T-cell (primary cell): ENCODE measurements at places on chromosomes 12 and 14. TPM values are rescaled to one million over a fixed set of nuclear protein-coding genes. Genes with fewer than 3 reads are reported as not detected.

PHLDA1 gene
- 6.3 TPM for total RNA-seq

FLVCR2 gene
- 4.3 TPM for total RNA-seq

GALNT8 gene
- 2.9 TPM for total RNA-seq

DNA sequence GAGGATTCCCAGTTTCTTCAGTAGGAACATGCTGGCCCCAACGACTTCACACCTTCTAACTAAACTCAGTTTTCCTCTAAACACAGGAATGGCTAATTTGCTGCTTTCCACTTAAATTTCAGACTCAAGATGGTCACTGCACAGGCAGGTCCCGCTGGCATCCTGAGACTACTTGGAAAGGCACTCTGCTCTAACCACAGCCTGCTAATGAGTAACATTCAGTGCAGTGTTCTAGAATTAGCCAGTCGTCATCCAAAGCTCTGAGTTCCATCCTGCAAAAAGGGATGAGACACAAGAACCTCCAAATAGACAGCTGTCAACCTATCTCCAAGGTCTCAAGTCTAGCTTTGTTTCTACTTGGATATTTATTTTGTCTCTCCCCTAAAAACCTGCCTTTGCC is 6.0 kb downstream of the CCDC92 start:
- no peak for DNase-seq

GRCh38 chr12:94231709-94232108 is 83.3 kb downstream of the PLXNC1 start:
- no peak for DNase-seq

DNA sequence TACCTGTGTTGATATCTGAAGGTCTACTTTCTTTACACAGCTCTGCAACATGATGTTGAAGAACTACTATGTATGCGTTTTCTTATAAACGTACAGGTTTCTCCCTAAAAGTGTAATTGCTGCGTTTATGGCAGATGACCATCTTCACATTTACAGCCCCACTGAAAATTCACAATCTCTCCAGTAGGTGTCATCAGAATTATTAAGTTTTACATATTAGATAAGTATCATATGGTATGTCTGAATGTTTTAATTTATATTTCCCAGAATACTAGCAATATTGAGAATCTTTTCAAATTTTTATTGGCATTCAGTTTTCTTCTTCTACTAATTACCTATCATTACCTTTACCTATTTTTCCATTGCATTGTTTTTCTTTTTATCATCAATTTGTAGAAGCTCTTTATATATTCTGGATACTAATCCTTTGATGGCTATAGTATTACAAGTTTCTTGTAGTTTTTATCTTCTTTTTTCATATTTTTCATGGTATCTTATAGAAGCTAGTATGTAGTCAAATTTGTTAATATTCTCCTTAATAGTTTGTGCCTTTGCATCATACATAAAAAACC is 123.5 kb downstream of the CAPZA3 start:
- no peak for DNase-seq

DNA sequence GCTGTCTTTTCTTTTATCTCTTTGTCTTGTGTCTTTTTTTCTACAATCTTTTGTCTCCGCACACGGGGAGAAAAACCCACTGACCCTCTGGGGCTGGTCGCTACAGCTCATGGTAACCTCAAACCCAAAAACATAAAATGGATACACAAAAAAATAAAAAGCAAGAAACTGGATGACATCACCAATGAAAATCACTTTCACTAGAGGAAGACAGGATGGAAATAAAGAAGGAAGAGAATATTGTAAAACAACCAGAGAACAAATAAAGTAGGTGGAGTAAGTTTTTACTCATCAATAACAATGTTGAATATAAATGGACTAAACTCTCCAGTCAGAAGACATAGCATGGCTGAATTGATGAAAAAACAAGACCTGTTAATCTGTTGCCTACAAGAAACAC is 17.6 kb downstream of the MIPOL1 start:
- DNase-seq: no peak

- DNase-seq: no peak
Measured at GRCh38 chr12:16504200-16504599, 101.8 kb downstream of the LMO3 start.

GRCh38 chr14:90191585-90191984 is 64.8 kb upstream of the PSMC1 start:
- DNase-seq: no peak

- no peak for DNase-seq
Measured at GRCh38 chr14:59583755-59584154, 7.1 kb upstream of the CCDC175 start.

- DNase-seq: no peak
Measured at GRCh38 chr12:19675361-19675760, 236.1 kb downstream of the AEBP2 start.
